ENCODE measurements at places on chromosomes 2 and 18.
A peak's percentile ranks its signal among the peaks of the same experiment; 100 is the strongest.

GRCh38 chr2:208568203-208568602, 161.6 kb downstream of the PTH2R start:
- H3K27me3 ChIP-seq, result no peaks in the 10 kb centered on the region
- H3K4me3 ChIP-seq, result no peak overlapping the region
- no peaks in the 10 kb centered on the region for H3K4me1 ChIP-seq
- H3K27ac ChIP-seq, result no peak overlapping the region
- no peaks in the 10 kb centered on the region for H3K36me3 ChIP-seq

DNA sequence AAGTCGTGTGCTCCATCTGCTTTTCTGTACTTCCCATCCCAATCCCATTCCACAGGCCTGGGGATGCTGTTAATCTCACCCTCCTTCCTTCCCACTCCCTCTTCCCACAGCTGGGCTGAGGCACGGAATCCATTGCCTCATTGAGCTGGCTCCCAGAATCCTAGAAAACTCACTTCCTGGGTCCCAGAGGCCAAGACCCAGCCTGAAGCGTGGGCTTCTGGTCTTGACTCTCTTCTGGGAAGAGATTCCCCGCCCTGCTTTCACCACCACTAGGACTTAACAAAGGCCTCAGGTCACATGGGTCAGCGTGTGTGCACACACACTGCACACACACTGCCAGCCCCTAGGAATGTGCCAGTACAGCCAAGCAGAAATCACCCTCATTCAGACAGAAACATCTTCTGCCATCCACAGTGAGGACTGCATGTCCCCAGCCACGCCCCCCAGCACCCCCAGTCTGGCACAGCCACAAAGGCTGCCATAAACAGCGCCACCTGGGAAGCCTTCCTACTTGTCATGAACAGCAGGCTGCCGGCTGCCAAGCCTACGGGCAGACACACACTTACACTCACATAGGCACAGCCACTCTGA, 165.8 kb downstream of the TNS1 start:
- H3K27ac ChIP-seq, result no peak overlapping the region
- H3K4me3 ChIP-seq, result no peak overlapping the region
- no peak for ATAC-seq
- no peaks in the 10 kb centered on the region for H3K27me3 ChIP-seq
- no peaks in the 10 kb centered on the region for H3K4me1 ChIP-seq
- no peaks in the 10 kb centered on the region for H3K36me3 ChIP-seq

DNA sequence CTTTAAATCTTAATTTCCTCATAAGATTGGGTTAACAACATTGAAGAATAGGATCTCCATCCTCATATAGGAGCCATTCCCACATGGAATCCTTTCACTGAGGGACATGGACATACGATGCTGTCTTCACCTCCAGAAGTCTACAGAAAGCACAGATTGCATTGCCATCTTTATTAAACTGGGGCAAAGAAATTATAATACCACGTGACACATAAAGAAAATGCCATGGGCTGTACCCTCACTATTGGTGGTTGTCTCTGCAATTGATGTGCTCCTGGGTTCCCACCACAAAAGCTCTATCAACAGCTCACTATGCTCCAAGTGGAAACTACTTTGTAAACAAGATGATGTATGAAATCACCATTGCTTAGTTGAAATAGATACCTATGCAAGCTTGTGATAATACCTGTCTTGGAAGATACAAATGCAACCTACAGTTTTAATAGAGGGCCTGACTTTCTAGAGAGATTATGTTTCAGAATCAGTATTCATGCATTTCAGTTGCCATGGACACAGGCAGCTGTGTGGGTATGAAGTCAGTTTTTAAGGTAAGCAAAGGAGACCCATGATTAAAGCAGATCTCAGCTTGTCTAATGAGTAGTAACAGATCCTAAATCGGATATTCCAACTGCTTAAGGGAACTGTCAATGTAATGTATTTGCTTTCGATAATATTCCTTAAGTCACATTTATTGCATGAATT, 337.0 kb downstream of the RAD51AP2 start:
- H3K27me3 ChIP-seq, result no peaks in the 10 kb centered on the region
- H3K4me3 ChIP-seq, result no peak overlapping the region
- ATAC-seq, result no peak

DNA sequence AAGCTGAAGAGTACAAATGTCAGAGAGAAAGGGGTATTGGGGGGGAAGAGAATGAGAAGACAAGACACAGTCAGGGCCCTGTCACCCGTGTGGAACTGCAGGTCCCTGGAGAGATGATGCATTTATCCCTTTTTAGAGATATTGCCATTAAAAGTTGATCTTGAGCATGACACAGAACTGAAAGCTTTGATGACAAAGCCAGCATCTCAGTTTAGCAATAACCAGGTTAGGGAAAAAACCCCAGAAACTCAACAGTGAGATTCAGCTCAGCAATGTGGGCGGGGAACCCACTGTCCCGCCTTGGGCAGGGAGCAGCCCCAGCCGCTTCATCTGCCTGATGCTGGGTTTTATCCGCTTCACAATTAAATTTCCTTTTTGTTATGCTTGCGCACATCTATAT, 181.1 kb downstream of the NEDD4L start:
- no peaks in the 10 kb centered on the region for H3K36me3 ChIP-seq
- H3K4me1 ChIP-seq, result peaks cover 81% of the 10 kb centered on the region
- no peaks in the 10 kb centered on the region for H3K27me3 ChIP-seq
- ATAC-seq, result peak; percentile 91
- H3K4me3 ChIP-seq, result peak overlapping the region; percentile 48

DNA sequence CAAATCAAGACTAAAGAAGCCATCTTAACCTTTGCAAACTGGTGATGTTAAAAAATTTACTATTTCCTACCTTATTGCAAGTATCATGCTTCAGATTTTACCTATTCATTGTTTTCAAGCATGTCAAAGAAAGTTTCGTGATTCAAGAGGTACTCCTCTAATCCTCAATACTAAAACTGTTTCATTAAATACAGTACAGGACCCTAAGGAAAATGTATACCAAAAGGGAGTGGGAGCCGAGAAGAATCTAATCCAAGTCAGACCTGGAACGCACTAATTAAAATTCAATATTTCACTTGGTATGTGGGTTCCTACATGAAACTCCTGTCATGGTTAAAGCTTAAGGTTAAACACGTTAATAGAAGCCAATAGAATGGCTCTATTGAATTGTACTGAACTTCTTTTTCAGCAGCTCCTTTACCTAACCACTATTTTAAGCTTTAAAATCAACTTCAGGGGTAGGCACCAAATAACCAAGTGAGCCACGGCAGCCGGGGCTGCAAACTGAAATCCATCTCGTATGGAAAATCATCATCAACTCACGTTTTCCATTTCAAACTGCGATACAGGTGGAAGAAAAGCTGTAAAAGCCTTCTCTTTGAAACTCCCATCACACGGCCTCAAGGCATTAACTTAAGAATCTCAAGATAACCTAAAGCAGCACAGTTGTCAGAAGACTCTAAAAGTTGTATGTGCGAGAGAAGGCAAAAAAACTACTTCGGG, 188.8 kb downstream of the ZEB2 start:
- H3K4me1 ChIP-seq, result peaks cover 36% of the 10 kb centered on the region
- peak overlapping the region; percentile 85 for H3K4me3 ChIP-seq
- no peaks in the 10 kb centered on the region for H3K27me3 ChIP-seq
- H3K27ac ChIP-seq, result peak overlapping the region; percentile 84

DNA sequence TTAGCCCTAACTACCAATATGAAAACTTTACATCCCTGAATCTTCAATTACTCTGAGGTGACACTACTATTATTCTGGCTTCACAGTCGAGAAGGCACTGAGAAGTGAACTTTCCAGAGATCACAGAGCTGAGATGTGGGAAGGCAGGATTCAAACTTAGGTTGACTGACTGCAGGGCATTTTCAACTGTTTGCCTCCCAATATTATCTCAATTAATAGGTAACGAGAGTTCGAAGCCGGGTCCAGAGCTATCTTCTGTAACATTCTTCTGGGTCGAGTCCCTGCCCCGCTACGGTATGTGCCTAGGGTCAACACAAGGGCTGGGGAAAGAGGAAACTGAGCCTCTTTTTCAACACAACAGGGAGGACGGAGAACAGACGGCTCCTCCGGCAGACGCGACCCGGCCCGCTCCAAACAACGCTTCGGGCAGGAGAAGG, 740 bp downstream of the CHMP3 start:
- peaks cover 24% of the 10 kb centered on the region for H3K4me1 ChIP-seq
- peaks cover 16% of the 10 kb centered on the region for H3K27me3 ChIP-seq
- no peak for ATAC-seq
- peak overlapping the region; percentile 89 for H3K4me3 ChIP-seq
- H3K27ac ChIP-seq, result peak overlapping the region; percentile 99

GRCh38 chr2:156006721-156007618, 325.6 kb downstream of the NR4A2 start:
- H3K27ac ChIP-seq, result no peak overlapping the region
- no peaks in the 10 kb centered on the region for H3K27me3 ChIP-seq
- no peak overlapping the region for H3K4me3 ChIP-seq
- no peaks in the 10 kb centered on the region for H3K36me3 ChIP-seq
- no peaks in the 10 kb centered on the region for H3K4me1 ChIP-seq

DNA sequence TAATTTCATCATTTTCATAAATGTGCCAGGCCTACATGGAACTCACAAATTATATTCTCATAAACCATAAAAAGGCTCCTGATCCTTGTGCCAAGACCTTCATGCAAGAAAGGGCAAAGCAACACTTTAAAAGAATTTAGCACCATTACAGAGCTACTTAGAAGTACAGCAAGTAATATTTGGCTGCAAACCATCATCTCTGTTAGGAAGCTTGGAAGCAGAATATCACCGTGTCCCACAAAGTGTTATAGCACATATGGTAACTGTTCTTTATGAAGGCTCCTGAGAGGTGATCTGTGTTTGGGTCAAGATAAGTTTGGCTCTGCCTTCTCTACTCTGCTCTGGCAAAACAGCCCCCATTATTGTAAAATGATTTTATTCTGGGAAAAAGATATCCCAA, 59.7 kb upstream of the KCNJ3 start:
- H3K36me3 ChIP-seq, result no peaks in the 10 kb centered on the region
- H3K27me3 ChIP-seq, result no peaks in the 10 kb centered on the region
- no peaks in the 10 kb centered on the region for H3K4me1 ChIP-seq
- H3K4me3 ChIP-seq, result no peak overlapping the region

GRCh38 chr2:164711766-164712138, 90.5 kb upstream of the GRB14 start:
- no peaks in the 10 kb centered on the region for H3K4me1 ChIP-seq
- H3K36me3 ChIP-seq, result peaks cover 18% of the 10 kb centered on the region
- H3K27ac ChIP-seq, result no peak overlapping the region
- H3K27me3 ChIP-seq, result no peaks in the 10 kb centered on the region
- ATAC-seq, result no peak

- no peaks in the 10 kb centered on the region for H3K36me3 ChIP-seq
- H3K4me1 ChIP-seq, result no peaks in the 10 kb centered on the region
- H3K4me3 ChIP-seq, result no peak overlapping the region
- H3K27me3 ChIP-seq, result no peaks in the 10 kb centered on the region
Observed at GRCh38 chr18:29693334-29693733, 1349.2 kb downstream of the DSC3 start.

DNA sequence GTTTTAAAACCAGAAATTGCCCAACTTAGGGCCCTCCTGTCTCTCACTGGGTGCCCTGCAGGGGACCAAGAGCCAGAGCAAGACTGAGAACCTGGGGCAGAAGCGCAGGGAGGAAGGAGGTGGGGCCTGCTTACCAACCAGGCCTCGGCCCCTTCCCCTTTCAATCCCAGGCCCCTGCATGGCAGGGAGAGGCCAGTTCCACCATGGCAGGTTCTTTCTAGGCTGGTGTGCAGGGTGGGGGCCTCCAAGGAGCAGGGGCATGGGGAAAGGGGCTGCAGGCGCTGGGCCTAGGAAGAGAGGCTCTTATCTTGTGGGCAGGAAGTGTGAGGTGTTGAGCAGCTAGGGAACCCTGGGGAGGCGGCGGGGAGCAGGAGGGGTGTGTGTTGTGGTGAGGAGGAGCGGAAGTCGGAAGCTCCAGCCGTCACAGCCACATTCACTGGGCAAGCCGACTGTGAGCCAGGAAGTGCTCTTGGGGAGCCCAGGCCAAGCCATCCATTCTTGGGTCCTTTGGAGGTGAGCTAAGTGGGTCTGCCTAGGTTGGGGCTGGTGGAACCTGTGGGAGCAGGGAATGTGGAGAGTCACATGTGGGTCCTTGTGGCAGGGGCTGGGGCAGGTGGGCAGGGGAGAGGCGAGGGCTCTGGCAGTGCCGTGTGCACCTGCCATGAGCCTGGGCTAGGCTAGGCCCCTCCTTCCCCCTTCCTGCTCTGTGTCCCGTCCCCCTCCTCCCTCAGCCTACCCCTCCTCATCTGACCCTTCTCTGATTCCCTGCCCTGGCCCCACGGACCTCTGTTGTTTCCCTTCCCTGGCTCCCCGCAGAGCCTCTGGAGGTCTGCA, at the start of gene PSD4:
Gene PSD4 (plus strand): TSS at position 430 of the 834 bp plus-strand sequence. CDS start 8,486 bp downstream, outside the sequence.
- H3K27me3 ChIP-seq, result no peaks in the 10 kb centered on the region
- peak within 1 kb of the TSS; percentile 76 for H3K27ac ChIP-seq
- peaks cover 72% of the 10 kb centered on the region for H3K4me1 ChIP-seq
- peak; percentile 89 for ATAC-seq
- peaks cover 24% of the 10 kb centered on the region for H3K36me3 ChIP-seq

GRCh38 chr2:70806013-70806412, 14.4 kb downstream of the CLEC4F start:
- H3K27ac ChIP-seq, result no peak overlapping the region

DNA sequence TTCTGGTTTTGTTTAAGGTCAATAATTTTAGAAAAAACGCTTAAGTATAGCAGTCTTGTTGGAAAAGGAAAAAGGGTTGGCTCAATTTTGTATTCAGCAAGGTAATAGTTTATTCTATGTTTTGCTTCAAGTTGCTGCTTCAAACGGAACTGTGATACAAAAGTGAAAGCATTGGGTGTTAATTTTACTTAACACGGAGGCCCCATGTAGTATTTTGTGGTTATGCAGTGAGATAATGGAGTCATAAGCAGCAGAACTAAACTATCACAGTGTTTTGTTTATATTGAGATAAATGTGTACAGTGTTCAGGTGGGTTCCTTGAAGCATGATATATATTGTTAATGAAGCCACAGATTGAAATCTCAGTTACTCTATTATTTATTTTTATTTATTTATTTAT, 67.0 kb upstream of the LYPD6B start:
- no peak overlapping the region for H3K4me3 ChIP-seq
- peak; percentile 31 for ATAC-seq
- peaks cover 6% of the 10 kb centered on the region for H3K4me1 ChIP-seq
- H3K27ac ChIP-seq, result no peak overlapping the region

GRCh38 chr2:171798156-171798820, 95.8 kb downstream of the SLC25A12 start:
- no peaks in the 10 kb centered on the region for H3K4me1 ChIP-seq
- H3K27ac ChIP-seq, result no peak overlapping the region
- no peaks in the 10 kb centered on the region for H3K27me3 ChIP-seq
- peaks cover 45% of the 10 kb centered on the region for H3K36me3 ChIP-seq
- ATAC-seq, result no peak

DNA sequence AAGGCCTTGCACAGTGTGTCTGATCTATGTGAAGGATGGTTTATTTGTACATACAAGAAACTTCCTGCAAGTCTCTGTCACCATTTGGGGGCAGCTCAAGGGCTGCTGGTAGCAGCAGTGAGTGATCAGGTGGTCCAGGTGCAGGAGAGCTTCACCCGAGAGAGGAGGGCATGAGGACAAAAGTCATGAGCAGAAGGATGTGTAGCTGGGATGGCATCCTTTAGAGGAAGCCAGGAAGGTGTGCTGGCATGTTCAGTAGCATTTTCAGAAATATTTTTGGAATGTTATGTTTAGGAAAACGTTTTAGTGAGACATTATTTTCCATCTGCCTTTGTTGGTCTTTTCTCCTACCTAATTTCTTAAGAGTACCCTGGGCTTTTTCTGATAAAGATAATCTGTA, 31.9 kb downstream of the VWA3B start:
- no peak for ATAC-seq
- no peak overlapping the region for H3K27ac ChIP-seq
- no peaks in the 10 kb centered on the region for H3K36me3 ChIP-seq
- H3K27me3 ChIP-seq, result no peaks in the 10 kb centered on the region
- peaks cover 10% of the 10 kb centered on the region for H3K4me1 ChIP-seq

GRCh38 chr2:230896346-230897115, 28.5 kb downstream of the GPR55 start:
- H3K27ac ChIP-seq, result no peak overlapping the region
- H3K4me1 ChIP-seq, result peaks cover 55% of the 10 kb centered on the region
- H3K27me3 ChIP-seq, result no peaks in the 10 kb centered on the region

Data from stimulated activated memory B cell treated with anti-CD40 and anti-IgM and Interleukin-4, amounts not matched to agents 10 μg/mL and 1 μg/mL and 100 μg/mL, for 72 hours (primary cell).